ENCODE measurements at places on chromosomes 5 and 9.

DNA sequence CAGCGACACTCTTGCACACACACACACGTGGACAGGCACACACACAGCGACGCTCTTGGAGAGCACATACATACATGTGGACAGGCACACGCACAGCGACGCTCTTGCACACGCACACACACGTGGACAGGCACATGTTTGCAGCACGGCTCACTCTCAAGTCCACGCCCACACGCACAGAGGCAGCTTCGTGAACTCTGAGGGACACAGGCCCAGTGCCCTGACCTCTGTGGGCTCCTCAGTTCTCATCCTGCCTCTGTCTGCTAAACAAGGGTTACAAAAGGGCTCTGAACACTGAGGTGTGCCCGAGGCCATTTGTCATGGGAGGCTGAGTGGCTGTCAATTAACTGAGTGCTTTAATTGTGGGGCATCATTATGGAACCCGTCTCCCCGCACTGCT lies 558.8 kb upstream of the ADAMTS16 start:
- DNase-seq, result no peak

DNA sequence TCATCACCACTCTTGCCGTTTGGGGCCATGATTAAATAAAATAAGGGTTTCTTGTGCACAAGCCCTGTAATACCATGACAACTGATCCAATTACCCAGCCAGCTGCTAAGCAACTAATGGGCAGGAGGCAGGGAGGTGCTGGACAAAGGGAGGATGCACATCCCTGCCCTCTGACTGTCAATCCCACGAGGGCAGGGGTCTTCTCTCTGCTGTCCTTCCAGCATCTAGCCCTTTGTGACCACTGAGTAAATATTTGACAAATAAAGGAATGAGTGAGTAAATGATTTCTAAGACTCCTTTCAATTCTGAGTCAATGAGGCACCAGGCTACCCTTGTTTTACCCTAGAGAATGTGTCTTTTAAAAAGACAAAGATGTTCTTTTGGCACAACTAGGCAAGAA lies 247.1 kb downstream of the SYK start:
- DNase-seq, result no peak

- DNase-seq, result no peak
Observed at GRCh38 chr9:2605246-2605645, 16.3 kb upstream of the VLDLR start.

- no peak for DNase-seq
Observed at GRCh38 chr9:122816163-122816867, 12.1 kb downstream of the PDCL start.

- no peak for DNase-seq
Observed at GRCh38 chr5:994821-995220, 13.8 kb upstream of the NKD2 start.
